ENCODE measurements at places on chromosomes 6 and 20. TPM values are rescaled to one million over a fixed set of nuclear protein-coding genes. Genes with fewer than 3 reads are reported as not detected.
A peak's percentile ranks its signal among the peaks of the same experiment; 100 is the strongest.

PTCRA gene
- not detected for total RNA-seq

ARHGAP18 gene
- 3.7 TPM for total RNA-seq

VSX1 gene
- 4.3 TPM for total RNA-seq

LRRN4 gene
- 0.53 TPM for total RNA-seq

DNA sequence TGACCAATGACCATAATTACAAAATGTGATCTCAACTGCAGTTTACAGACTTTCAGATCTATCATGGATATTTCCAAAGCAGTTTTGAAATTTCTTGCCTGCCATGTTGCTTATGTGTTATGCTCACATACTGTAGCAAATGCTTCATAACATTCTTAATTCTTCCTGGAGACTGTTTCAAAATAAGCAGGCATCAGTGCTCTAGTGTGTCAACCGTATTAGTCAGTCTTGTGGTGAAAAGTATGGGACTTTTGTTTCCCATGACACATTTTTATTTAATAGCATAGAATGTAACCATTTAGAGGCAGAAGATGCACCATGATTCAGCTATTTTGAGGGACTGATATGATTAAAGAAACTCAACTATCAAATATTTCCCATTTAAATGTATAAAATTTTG is 1.7 kb downstream of the POPDC3 start:
- DNase-seq = no peak

DNA sequence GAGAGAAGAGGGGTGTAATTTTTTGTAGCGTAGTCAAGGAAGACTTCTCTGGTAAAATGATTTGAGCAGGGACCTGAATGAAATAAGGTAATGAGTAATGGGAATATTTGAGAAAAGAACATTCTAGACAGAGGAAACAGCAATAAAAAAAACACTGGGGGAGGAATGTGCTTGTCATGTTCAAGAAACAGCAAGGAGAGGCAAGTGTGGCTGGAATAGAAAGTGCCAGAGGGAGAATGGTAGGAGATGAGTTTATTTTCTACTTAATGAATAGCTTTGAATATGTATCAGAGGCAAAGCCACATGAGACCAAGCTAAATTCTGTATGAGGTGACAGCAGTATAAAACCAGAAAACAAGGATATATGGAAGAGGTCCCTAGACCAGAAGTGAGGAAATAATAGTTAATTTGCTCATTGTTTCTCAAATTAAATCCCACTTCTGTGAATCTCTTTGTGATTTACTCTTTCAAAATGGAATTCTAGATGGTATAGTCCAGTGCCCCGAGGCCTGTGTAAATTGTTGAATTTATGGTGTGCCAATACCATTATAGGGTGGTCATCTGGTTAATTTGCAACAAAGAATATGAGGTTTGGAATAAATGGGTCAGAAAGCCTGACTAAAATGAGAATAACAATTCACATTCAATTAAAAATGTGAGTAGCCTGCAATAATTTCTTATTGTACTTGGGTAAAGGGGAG is 170.2 kb downstream of the CDKAL1 start:
- no peak for DNase-seq

GRCh38 chr6:130026859-130027258 is 8.5 kb downstream of the L3MBTL3 start:
- DNase-seq = no peak

DNA sequence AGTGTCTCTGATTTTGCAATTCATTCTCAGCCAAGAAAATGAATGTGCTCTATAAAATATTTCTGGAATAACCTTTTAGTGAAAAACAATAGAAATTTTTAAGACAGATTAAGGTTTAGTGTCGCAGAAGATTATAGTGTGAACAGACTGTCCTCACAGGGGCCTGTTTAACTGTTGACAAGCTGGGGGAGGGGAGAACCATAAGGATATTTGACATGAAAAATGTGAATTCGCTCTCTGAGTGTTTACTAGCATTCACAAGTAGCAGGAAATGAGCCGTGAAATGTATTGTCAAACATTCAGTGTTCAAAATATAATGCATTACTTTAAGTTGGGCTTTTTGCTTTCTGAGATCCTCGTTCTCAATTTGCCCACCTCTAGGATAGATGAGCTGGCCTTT is 134.8 kb upstream of the TSHZ2 start:
- no peak for DNase-seq

DNA sequence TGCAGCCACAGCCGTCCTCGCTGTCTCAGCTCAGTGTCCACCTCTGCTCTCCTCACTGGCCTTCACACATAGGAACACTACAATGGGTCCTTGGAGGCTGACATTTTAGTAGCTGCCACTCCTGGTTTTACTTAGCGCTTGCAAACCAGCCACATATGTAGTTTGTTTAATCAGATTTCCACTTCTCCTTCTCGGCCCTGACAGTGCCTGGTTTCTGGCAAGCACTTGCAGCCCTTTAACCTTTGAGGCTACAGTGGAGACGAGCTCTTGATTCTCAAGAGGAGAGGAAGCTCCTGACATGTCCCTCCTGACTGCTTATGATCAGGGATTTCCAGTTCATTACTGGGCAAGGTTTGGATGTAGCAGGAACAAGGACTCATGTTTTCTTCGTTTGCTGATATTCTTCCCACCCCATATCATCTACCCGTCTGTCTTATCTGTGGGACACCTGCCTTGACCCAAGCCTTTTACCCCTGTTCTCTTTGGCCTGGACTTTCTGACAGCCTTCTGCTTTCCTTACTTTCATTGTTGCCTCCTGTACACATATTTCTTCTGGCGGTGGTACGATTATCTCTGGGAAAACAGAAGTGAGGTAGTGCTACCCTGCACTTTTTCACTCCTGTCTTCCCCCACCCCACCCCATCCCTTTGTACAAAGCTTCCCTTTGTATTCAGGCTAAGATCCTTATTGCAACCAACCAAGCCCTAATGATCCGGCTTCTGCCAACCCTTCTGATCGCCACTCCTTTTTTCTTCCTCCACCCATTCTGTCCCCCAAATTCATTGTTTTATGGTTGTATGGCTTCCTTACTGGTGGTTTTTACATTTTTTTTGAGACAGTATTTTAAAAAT is 31.2 kb downstream of the CEP43 start:
- DNase-seq = no peak

BPHL gene
- 27.4 TPM for total RNA-seq

KIF13A gene
- 59.1 TPM for total RNA-seq

DNA sequence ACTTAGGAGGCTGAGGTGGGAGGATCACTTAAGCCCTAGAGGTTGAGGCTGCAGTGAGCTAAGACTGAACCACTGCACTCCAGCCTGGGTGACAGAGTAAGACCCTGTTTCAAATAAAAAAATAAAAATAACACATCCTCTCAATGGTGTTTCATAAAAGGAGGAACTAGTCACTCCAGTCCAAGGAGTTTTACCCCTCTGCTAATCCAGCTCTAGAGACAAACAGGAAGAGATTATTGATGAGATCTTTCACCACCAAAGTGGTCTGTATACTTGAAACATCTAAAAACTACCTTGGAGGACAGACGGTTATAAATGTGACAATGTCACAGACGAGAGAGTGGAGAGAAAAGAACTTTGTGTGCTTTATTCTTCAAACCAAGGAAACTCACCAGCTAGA is 58.2 kb downstream of the PIGU start:
- no peak for DNase-seq

LAMA2 gene
- 20.4 TPM for total RNA-seq

EEF1A2 gene
- 599 TPM for total RNA-seq

SNAP91 gene
- 248 TPM for total RNA-seq

DNA sequence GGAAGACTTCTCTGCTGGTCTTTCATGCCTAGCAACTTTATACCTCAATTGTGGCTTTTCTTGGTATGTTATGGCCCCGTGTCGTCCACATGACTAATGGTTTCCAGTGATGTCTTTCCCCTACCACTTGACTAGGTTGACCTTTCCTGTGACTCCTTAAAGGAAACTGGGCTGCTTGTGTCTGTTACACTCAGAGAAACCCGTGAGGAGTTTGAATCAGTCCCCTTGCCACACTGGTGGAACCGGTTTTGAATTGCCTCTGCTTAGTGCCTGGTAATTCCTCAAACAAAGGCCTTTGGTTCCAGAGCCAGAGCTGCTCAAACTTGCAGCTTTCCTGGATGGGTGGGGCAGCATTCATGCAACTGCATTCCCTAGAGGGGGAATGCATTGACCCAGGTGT is 21.9 kb downstream of the ECT2L start:
- DNase-seq = no peak

EYA2 gene
- 5.1 TPM for total RNA-seq

GRCh38 chr6:38634518-38634917 is 5.2 kb downstream of the BTBD9 start:
- no peak for DNase-seq

BYSL gene
- total RNA-seq = 10.5 TPM

DEF6 gene
- 9.9 TPM for total RNA-seq

DNA sequence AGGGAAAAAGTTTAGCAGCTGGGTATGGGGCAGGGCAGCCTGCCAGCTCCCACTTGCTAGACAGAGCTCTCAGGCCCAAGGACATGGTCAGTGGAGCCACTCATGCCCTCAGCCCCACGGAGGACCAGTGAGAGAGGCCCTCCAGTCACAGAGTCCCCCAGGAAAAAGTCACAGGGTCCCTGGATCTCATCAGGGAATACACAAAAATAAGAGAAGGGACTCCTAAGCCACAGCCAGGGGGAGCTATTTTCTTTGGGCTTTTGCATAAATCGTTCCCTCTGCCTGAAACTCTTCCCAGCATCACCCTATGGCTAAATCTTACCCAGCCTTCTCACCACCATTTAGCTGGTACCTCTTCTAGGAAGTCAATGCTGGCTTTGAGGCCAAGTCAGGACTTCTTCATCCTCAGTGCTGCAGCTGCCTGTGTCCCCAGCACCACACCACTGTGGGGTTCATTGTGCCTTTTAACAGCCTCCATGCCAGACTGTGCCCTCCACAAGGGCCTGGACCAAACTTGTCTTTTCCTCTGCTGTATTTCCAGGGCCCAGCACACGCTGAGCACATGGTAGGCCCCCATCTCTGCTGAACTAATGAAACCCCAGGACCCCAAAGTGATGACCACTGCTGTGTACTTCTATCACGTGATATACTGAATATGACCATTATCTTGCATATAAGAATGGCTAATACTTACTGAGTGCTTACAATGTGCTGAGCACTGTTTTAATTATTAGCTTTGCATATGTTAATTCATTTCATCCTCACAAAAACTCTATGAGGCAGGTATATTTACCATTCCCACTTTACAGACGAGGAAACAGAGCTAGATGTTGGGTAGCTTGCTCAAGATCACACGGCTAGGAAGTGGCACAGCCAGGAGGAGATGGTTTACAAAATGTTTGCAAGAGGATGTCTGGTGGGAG is 2.0 kb downstream of the ZNF335 start:
- DNase-seq = no peak

- DNase-seq = no peak
Measured at GRCh38 chr6:134447883-134448387, 130.0 kb upstream of the SGK1 start.

HAO1 gene
- not detected for total RNA-seq

NKX2-4 gene
- total RNA-seq = 0.35 TPM

GRCh38 chr6:152220786-152221185 is 413.3 kb downstream of the ESR1 start:
- no peak for DNase-seq

LRRC73 gene
- 17.3 TPM for total RNA-seq

DNA sequence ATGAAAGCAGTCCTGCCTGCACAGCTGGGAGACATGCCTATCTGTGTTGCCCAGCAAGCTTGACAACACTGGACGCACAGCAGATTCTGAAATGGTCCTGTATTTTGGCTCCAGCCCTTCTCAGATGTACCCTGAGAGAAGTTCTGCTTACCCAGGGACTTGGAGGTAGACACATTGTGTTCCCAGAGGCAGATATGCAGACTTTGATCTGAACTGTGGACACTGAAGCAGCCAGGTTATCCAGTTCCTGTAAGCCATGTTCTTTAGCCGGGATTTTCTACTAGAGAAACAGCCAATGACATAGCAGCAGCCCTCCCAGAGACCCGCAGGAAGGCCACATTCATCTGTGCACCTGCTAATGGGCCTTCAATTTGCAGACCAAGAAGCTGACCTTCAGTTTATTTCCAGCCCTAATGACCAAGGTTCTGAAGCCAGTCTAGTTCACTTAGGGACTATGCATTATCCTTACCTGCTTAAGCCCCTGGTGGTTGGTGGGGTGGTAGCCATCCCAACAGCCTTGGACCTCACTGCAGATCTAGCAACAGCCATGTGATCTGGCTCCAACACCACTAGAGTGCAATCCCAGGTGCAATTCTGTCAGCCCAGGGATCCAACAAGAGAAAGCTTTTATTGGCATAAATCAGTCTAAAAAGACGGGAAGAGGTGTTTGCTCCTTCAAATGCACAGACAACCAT is 134.2 kb downstream of the MEI4 start:
- no peak for DNase-seq

- DNase-seq = no peak
Measured at GRCh38 chr6:73560182-73560732, 39.4 kb upstream of the EEF1A1 start.

PTPRK gene
- total RNA-seq = 133 TPM

GRCh38 chr6:159493231-159493897 is 199.7 kb downstream of the SOD2 start:
- DNase-seq = no peak

PBOV1 gene
- total RNA-seq = not detected

CD164 gene
- 87.4 TPM for total RNA-seq

- DNase-seq = no peak
Measured at GRCh38 chr6:30829639-30830255, 54.6 kb upstream of the DDR1 start.

- no peak for DNase-seq
Measured at GRCh38 chr6:37699887-37700619, 2.4 kb upstream of the MDGA1 start.

DNA sequence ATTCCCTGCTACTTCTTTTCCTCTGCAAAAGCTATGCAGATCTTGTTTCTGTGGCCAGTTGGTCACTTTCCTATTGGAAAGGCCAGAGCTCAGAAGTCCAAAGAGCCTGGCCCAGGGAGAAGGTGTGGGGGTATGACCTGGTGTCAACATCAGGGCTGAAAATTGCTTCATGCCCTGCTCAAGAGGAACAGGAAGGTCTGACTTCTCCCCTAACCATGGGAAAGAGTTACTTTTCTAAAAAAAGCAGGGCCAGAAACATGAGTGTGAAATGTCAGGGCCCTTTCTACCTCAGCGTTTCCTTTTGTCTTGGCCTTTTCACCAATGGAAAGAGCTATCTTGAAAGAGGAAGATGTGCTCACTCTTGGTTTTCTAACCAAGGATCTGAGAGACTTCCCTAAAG is 117.4 kb downstream of the MAFB start:
- DNase-seq = no peak

GRCh38 chr6:106300944-106301343 is 24.6 kb downstream of the ATG5 start:
- DNase-seq = no peak

DNA sequence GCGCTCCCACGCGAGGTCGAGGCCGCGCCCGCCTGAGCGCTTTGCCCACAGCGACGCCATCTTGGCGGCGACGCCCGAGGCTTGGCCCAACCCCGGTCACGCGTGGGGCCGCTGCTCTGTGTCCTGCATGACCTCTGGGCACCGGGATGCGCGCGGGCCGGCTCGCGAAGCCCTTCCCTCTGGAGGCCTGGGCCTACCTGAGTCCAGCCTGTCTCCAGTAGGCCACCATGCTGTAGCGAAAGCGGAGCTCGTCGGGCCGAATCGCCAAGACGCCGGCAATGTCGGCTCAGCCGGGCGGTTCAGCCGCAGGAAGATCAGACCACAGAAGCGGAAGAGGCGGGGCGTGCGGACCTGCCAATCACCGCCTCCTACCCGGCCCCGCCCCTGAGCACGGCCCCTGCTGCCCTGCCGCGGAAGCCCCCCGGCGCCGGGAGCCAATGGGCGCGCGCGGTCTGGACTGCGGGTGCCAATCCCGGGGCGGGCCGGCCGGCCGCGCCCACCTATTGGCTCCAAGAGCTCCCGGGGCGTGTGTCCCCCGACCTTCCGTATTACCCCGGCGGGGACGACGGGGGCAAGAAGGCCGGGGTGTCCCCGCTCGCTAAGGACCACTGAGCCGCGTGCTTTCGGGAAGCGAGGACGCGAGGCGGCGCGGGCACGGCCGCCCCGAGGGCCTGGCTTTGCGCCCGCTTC is at the start of gene ATP5F1E:
Gene ATP5F1E, minus strand, starts transcription at position 313 of the 690 bp plus-strand sequence. Its CDS starts 84 bp downstream, at position 229.
- peak; percentile 97 for DNase-seq
